ENCODE measurements at places on chromosomes 16 and 17. TPM values are rescaled to one million over a fixed set of nuclear protein-coding genes. Genes with fewer than 3 reads are reported as not detected.

- DNase-seq = no peak
Measured at GRCh38 chr16:2148714-2149629, 547 bp downstream of the RAB26 start.

DNA sequence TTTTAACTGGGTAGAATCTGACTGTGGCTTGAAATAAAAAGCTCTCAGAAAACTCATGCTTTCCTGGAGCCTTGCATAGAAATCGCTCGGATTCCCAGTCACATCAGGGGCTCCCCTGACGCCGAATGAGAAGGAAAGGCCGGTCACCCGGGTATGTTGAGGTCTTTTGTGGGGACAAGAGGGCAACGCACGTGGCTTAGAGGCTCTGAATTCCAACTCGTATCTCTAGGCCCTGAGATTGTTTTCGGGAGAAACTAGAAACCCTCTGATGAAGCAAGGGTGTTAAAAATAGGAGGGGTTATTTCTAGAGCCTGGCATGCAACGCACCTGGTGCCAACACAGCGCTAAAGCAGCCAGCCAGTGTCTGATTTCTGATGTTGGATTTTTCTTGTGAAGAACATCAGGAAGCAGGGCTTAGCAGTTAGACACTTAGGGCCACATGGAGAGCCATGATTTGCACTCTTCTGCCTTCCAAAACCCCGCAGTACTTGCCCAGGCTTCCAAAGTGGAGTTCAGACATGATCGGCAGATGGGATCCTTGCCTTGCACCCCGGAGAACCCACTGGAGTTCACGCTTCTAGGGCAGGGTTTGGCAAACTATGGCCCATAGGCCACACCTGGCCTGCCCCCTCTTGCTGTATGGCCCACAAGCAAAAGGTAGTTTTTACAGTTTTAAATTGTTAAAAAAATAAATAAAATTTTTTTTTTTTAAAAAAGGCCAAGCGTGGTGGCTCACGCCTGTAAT, 12.6 kb downstream of the CACNG1 start:
- no peak for DNase-seq

DNA sequence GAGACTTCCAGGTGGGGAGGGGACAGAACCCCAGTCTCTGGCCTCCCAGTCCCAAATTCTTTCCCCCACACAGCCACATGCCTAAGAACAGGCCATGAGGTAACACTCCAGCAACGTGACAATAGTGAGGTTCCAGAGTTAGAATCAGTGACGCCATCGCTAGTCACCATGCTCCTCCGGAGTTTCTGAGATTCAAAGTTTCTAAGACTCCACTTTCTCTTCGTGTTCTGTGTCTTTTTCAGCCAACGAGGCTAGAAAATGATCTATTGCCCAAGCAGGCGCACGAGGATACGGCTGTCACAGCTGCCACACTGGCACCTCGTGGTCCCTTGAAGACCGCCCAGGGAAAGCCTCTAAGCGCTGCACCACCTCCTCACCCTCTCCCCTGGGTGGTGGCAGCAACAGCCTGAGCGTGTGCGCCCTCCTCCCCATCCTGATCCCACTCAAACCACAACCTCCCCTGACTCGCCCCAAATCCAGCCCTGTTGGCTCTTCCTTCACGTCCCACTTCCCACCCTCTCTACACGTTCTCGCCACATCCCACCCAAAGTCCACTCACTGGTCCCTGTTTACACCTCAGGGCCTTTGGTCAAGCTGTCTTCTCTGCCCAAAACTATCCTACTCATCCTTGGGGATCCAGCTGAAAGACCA, 1.0 kb downstream of the MCRIP1 start:
- DNase-seq = no peak

Gene MT4
- total RNA-seq = not detected

Gene TBC1D26
- total RNA-seq = not detected

DNA sequence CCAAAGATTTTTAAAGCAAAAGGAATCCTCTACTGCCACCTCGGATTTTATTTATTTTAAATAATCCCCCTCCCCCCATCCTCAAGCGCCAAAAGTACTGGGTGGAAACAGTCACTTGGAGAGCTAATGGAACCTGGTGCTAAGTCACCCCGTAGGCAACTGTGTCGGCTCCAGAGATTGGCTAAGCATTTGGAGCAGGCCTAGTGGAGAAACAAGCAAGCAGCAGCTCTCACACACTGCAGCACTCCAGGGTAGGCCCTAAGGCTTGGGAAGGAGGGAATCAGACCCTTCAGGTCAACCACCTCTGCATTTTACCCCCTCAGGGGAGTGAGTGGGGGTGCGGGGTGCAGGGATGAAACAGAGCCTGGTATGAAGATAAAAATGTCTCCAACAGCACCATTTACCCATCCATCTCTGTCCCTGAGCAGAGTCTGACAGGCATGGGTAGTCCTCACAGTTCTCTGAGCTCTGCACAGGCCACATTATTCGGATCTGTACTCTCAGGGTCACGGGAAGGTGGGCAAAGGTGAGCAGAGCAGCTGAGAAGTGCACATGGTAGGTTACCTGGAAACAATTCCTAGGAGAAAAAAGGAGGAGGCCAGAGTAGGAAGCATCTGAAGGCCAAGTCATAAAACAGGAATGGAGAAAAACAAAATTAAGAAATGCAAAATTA, 27.2 kb upstream of the STAC2 start:
- DNase-seq = no peak

DNA sequence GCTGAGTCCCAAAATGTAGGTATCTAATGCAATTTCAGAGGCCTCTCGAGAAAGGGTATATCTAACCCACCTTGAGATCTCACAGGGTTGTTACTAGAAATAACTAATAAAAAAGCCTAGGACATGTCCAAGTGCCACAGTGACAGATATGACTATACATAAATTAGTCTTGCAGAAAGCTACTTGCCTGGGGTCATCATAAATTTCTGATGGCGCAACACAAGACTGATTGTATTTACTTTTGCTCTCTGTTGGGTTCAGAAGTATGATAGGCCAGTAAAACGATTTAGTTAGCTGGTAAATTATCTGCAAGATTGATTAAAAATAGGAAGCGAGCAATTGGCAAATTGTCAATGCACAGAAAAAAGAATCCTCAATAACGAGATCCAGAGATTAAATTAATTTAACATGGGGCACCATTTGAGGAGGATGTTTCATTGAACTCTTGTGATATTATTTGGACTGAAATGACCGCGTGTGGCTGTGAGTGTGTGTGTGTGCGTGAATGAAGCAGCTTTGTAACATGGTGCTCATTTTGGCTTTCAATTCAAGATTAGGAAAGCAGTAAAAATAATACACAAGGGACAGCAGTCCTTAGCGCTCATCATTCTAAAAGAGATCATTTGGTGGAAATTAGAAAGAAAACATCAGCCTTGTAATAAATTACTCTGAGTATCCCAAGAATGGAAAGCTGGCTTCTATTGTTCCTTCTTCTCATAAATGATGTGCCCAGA, 157.4 kb upstream of the ZFHX3 start:
- no peak for DNase-seq

- DNase-seq = peak; percentile 78
Measured at GRCh38 chr16:81495321-81496234, 51.0 kb downstream of the CMIP start.

DNA sequence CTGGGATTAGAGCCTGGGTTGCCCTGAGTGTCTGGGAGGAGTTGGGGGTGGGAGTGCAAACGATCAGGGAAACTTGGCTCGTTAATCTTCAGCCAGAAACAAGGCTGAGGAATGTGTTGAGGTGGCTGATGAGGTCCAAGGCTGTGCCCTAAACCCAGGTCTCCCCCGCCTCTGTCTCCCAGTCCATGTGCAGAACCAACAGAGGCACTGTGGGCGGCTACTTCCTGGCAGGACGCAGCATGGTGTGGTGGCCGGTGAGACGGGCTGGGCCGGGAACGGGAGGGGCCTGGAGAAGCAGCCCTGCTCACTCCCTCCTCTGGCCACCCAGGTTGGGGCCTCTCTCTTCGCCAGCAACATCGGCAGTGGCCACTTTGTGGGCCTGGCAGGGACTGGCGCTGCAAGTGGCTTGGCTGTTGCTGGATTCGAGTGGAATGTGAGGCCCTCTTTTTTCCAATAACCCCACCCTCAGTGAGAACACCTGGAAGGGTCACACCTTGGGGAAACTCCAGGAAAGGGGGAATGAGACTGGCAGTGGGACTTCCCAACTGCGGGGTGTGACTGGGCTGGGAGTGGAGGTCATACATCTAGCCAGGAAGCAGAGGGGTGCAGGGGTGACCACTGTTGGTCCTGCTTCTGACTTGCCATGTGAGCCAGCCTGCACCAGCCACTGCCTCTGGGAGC, 1.7 kb downstream of the SLC5A2 start:
- no peak for DNase-seq

Gene KCNJ2
- total RNA-seq = 5.7 TPM

Gene MYH1
- total RNA-seq = not detected

Gene MYH3
- total RNA-seq = 1.9 TPM

DNA sequence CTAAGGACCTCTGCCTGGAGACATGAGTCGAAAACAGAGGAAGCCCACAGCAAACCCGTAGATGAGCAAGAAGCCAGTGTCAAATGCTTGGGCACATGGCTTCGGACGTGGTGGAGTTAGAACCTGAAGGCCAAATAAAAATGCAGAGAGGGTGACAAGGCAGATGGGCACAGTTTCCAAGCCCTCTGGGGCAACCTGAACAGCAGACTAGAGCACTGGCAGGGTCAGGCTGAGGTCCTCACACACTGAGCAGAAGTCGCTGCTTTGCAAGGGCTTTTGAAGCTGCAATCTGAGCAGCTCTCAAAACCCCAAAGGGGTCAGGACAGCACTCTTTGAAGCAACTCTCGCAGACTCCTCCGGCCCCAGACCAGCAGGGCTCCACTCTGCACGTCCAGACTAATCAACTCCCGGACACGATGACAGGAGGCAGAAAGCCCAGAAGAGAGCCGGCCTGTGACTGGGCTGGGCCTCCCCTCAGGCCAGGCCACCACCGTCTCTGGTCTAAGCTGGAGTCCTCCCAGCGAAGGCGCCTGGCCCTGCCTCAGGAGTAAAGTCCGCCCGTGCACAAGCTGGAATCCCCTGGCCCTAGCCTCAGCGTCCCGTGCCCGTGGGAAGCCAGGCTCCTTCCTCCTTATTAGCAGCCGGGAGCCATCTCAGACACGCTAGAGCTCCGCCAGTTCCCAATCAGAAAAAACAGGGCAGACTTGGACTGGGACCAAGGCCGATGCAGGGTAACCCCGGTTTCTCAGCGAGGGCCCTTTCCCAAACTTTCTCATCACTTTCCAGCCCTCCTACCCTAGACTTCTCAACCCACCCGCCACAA, 924 bp downstream of the SMARCD2 start:
- peak; percentile 65 for DNase-seq

Gene KIFC3
- 37.1 TPM for total RNA-seq

- peak; percentile 72 for DNase-seq
Measured at GRCh38 chr17:38705803-38706504, 881 bp downstream of the MLLT6 start.

Gene CEP131
- total RNA-seq = 4.9 TPM

DNA sequence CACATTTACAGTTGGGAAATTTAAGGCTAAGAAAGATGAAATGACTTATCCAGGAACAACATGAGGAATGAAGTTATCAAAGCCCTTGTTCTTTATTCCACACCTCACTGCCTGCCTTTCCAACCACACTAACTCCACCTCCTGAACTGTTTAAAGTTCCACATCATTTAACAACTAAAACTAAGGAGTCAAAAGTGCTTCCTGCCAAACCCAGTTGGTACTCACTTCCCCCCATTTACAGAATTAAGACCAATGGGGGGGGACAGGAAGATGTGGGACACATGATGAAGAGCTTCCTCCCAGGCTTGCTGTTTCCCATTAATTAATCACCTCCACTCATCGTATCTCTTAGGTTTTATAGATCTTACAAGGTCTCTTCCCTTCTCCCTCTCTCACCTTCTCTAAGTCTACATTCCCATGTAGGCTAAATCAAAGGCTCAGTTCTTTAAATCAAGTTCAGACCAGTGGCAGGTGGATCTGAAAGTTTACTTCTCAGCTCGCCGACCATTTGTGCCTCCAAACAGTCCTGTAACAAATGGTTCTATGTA, 19.2 kb upstream of the TMEM101 start:
- DNase-seq = no peak

- peak; percentile 18 for DNase-seq
Measured at GRCh38 chr17:17081304-17081940, 39.2 kb downstream of the MPRIP start.

- DNase-seq = no peak
Measured at GRCh38 chr16:86321491-86321890, 188.8 kb upstream of the FOXF1 start.

Measured in left cardiac atrium (tissue), 4 donors.